NCI-H2107 (cell line): ENCODE measurements at places on chromosomes 16 and 17.

GRCh38 chr16:31695667-31696066 lies 168.0 kb downstream of the AHSP start:
- DNase-seq, result peak; percentile 10

DNA sequence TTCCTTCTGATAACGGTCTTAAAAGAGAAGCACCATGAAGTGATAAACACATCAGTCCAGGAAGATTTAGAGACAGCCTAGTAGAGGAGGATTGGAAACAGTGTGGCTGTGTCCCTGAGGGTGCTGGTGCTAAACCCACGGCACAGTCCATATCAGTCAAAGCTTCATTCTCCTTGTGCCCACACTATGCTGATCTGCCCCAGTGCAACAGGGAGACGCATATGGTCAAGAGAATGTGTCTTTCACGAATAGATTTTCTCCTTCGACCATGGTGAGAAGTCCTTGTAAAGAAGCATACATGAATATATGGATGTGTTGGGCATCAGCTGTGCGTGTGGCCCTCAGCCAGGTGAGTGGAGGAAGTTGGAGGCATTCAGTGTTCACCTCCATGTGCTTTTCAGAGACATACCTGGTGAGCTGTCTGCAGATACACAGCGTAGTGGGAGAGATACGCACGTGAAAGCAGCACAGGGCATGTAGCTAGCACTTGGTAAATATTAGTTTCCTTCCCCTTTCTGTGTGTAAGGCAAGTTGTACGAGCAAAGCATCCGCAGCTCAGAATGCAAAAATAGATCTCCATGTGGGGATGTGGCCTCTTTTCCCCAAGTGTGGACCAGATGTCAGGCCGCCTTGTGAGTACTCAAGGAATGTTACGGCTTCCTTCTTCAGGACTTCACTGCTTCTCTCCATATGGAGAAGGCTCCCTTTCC lies 29.4 kb downstream of the HLF start:
- no peak for DNase-seq

DNA sequence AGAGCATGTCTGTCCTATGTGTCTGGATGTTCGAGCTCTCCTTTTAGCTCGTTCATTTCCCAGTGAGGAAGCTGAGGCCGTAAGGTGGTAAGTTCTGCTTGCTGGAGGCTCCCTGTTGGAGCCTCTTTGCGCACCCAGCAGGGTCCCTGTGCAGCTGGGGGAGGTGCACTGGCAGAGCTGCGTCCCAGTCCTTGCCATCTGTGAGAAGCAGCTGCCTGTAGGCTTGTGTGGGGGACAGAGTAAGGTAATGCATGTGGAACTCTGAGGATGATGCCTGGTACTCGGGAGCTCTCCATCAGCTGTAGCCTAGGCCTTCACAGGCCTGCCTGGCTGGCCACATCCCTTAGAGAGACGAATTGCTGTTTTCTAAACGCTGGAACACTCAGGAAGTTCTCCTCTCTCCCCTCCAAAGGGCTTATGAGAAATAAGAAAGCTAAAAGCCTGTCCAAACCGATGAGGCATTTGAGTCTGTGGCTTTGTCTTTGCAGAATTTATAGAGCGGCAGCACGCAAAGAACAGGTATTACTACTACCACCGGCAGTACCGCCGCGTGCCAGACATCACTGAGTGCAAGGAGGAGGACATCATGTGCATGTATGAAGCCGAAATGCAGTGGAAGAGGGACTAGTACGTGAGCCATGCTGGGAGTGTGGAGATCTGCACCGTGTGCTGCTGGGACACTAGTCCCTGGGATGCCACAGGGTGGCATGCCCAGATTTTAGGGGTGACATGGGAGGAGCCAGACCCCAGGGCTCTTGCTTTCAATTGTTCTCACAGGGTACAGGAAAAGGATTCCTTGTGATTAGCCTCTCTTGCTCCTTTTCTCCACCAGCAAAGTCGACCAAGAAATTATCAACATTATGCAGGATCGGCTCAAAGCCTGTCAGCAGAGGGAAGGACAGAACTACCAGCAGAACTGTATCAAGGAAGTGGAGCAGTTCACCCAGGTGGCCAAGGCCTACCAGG lies 1.6 kb downstream of the NDUFB10 start:
- DNase-seq, result no peak

DNA sequence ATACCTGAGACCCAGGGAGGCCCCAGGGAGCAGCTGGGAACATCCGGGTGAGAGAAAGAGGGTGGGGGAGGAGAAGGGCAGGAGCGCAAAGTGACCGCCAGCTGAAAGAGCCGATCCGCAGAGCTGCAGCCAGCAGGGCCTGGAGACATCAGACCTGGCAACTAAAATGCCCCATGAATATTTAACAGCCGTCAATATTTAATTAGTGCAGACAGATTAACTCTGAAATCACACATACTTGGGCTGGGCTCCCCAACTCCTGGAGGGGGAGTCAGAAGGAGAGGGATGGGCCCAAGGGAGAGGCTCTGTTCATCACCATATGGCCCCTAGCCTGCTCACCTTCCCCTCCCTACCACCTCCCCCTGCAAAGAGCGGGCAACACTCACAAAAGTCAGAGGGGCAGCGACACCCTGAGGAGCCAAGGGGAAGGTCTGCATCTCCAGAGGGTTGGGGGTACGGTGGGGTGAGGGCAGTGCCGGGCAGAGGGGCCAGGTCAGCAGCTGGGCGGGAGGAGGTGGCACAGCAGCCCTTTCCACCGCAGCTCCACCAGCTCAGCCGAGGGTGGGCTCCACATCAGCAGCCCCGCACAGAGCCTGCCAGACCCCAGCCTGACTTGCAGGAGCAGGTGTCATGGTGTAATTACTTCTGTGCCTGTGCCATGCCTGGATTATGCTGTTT lies 61.9 kb upstream of the CCL1 start:
- DNase-seq, result no peak

GRCh38 chr17:33302394-33302793 lies 9.3 kb upstream of the ASIC2 start:
- DNase-seq, result no peak

- no peak for DNase-seq
These were observed 176.4 kb upstream of the CHMP6 start for GRCh38 chr17:80815151-80815681.
